Activated naive CD8-positive, alpha-beta T cell treated with anti-CD3 and anti-CD28 coated beads, Interleukin-2, amount 50 U/mL, for 24 hours (primary cell): ENCODE measurements at places on chromosomes 16 and 17.

- DNase-seq, result no peak
Observed at GRCh38 chr16:63415014-63415413, 1378.8 kb upstream of the CDH8 start.

DNA sequence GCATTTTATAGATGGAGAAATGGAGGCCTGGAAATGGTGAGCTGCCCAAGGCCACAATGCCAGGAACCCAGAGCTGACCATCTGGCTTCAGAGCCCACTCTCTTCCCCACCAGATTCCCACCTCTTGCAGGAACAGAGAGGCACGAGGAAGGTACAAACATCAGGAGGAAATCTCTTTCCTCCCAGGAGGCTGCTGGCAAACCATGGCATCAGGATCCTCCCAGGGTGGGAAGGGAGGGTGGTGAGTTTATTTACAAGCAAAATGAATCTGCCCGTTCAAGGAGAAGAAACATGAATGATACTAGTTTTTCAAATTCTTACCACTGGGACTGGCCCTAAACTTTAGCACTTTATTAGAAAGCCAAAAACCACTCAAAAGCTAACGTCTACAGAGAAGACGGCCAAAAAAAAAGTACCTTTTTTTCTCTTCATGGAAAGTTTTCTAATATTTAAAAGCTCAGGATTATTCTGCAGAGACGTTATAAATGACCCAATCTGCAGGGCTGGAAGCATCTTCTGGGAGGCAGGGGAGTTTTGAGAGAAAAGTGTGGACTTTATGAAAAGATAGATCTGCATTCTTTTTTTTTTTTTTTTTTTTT is 79.1 kb downstream of the NXN start:
- DNase-seq, result no peak

DNA sequence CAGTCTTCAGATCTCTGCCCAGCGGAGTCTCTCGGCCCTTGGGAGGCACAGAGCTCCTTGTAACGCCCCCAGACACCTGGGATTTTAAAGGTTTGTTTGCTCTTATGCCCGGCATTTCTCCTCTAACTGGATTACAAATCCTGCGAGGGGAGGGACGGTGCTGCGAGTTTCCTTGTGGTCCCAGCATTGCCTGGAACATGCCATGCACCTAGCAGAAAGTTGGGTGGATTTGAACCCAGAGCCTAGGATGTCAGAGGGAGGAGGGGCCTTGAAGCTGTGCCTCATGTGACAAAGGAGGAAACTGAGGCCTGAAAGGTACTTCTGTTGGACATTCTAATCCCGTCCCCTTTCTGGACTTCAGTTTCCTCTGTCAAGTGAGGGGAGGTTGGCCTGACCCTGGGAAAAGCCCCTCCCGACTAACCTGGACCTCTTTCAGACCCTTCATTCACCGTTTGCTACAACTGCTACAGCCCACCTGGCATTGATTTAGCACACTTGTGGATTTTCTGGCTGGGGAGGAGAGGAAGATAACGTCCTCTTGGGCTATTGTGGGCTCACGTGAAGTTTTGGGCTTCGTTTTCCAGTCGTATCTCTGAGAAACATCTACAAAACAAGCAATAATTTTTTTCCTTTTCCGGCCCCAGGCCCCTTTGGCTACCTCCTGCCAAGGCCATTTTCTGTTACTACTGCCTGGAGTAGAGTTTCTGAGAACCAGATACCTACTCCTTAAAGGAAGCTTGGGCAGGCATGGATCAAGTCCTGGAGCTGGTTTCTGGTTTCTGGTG is 30.9 kb downstream of the MRC2 start:
- no peak for DNase-seq

- no peak for DNase-seq
Observed at GRCh38 chr17:72342627-72343527, 222.1 kb downstream of the SOX9 start.

GRCh38 chr16:77995843-77996455 is 26.4 kb upstream of the CLEC3A start:
- DNase-seq, result no peak

DNA sequence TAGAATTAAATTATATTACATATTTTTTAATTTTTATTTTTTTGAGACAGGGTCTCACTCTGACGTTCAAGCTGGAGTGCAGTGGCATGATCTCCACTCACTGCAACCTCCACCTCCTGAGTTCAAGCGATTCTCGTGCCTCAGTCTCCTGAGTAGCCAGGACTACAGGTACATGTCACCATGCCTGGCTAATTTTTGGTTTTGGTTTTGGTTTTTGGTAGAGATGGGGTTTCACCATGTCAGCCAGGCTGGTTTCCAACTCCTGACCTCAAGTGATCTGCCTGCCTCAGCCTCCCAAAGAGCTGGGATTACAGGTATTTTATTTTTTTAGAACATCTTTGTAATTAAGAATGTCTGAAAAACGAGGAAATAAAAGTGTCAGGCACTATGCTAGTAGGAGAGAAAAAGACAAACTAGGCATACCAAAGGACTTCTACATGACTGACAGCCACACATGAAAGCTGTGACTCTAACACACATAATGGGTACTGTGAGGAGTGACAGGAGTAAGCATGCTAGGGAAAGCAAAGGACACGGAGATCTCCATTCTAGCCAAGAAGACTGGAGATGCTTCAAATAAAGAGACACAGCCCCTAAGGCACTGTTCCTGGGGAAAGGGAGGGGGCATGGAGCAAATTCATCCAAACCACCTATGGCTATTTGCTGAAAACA is 7.3 kb downstream of the GNA13 start:
- DNase-seq, result no peak

DNA sequence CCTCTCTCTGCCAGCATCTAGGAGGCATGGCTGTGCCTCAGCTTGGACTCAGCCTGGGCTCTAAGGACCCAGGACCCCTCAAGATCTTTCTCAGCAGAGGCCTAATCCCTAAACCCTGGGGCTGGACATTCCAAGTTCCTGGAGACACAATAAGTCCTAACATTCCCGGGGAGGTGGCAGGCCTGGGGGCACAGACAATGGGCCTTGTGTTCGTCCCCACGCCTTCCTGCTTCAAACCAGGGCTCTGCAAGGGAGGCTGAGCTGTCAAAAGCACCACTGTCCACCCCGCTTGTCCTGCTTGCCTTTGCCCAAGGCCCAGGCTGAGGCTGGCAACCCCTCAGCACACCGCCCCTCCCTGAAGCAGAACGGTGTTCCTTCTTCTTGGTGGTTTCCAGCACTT is 13.7 kb downstream of the SDK2 start:
- DNase-seq, result no peak

GRCh38 chr16:85231959-85232358 is 119.7 kb upstream of the CIBAR2 start:
- DNase-seq, result no peak

DNA sequence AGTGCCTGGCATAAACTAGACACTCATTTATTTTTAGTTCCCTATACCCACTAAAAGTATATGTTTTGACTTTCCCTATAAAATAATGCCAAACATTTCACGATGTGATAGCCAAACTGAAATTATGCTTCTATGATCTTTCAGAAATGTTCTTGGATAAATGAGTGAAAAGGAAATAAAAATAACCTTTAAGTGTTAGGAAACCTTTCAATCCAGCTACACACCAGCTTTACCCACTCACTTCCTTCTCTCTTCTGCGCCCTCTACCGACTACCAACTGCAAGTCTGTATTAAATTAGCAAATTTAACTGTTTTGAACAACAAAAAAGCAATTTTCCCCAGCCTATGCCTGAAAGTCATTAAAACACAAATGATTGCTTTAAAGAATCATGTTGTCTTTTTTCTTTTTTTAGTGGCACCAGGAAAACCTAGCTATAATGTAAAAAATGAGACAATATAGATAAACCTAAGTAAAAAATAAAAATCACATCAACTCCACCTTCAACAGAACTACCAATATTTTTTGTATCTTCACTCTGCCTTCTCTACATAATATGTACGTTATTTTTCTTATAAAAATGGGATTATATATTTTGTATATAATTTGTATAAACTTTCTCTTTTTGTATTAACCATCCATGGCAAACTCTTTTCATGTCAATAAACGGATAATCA is 13.2 kb upstream of the TMEM100 start:
- peak; percentile 38 for DNase-seq

DNA sequence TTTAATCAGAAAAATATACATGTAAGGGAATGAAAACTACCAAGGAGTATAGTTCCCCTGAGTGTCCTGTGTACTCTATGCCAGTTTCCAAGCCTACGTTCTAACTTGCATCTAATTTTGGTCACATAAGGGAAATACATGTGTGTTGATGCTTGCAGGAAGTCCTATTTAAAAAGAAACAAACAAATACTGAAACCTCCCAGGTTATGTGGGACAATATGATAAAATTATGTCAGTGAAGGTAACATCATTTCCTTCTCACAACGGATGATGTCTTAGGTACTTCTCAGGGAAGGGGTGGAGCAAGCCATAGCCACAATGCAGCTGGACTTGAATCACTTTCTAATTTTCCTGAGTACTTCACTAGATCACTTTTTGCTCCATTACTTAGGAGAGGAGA is 115.9 kb downstream of the ZFHX3 start:
- DNase-seq, result no peak

DNA sequence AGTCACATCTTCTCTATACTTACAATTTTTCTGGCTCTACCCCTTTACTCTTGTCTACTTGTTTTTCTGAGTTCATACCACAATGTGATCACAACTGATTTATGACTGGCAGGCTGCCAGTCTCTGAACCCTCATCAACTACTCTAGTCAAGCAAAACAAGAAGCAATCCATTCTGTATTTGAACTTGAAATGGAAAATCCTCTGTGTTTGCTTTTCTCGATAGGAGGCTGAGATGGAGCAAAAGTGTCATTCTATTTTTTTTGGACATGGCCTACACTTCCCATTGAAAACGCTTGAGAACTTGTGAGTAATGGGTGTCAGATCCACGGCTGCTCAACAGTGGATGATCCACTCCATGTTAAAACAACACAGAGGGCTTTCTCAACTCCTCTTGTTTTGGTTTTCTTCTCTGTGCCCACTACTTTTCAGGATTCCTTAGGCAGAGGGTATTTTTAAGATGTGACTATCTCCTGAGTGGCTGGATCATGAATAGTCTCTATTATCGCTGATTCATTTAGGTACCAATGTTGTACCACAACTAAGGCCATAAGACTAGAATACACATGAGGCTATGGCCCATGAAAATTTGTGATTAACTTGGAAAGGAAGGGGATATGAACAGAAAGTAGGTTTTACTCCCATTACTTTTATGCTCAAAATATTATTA is 11.7 kb downstream of the TMEM100 start:
- no peak for DNase-seq

GRCh38 chr17:73972056-73972455 is 231.4 kb upstream of the RPL38 start:
- DNase-seq, result no peak

DNA sequence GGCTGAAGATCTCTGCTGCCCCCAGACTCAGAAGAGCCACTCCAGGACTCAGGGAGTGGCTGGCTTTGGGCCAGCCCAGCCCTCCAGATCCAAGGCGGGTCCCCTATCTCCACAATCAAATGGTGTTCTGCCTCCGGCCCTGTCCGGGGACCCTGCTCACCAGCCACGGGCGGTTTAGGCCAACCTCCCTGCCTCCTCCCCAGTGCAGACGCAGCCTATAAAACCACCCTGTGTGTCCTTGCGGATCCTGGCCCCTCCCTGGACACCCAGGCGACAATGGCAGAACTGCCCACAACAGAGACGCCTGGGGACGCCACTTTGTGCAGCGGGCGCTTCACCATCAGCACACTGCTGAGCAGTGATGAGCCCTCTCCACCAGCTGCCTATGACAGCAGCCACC is at the start of gene SLC12A3:
TSS of gene SLC12A3 (plus strand) at position 248 of the 400 bp plus-strand sequence. CDS start at position 277, 29 bp downstream.
- no peak for DNase-seq

DNA sequence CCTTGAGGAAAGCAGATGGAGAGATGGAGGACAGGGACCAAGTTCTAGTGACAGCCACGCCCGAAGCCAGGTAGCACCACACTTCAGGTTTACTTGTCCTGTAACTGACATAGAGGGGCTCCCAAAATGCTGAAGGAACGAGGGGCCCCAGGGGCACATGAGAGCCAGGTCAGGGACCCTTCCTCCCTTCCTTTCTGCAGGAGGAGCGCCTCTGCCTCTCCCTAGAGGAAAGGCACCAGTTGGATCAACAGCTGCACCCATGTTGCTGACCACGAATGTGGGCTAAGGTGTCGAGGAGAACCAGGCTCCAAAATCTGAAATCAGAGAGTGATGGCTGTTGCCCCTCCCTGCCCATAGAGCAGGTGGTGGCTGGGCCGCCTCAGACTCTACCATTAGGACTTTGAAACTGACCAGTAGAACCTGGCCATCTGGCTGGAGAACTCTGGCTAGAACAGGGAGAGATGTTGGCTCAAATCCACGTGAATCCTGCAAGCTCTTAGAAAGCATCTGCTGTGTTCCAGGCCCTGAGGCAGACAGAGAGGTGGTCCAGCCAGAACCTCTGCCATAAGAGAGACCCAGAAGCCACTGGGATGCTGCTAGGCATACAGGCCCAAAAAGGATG is 218.8 kb downstream of the KATNIP start:
- no peak for DNase-seq

DNA sequence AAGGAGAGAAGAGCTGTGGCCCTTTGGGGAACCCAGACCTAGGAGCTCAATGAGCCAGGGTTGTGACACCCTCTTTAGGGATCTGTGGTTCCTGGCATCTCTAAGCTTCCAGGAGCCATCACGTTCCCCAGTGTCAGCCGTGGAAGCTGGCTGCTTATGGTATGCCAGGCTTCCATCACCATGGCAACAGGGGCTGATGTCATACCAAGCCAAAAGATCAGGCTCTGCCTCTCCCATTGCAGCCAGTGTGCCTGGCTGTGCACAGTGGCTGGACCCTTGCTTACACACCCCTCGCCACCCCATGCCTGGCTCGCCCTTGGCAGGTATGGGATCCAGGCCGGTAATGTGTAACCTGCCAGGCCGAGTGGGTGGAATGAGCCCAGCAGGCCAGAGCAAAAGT is 91.1 kb downstream of the SSH2 start:
- no peak for DNase-seq

GRCh38 chr17:83122834-83123233 is 43.4 kb downstream of the METRNL start:
- DNase-seq, result no peak

GRCh38 chr17:14803826-14804225 is 461.3 kb downstream of the PMP22 start:
- no peak for DNase-seq

DNA sequence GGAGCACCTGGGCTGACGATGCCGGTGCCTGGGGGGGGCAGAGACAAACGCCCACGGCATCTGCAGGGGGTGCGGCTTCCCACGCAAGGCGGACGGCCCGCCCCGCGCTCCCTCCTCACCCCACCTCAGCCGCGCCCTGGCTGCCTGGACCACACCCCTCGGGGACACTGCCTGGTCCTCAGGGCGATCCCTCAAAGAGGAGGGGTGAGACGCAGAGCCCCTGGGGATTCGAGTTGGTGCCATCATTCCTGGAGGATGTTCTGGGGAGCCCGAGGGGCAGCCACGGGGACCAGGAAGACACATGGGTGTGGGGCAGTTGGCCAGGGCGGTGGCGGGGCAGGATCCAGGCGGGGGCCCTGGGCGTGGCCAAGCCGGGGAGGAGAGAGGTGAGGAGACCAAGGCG is 3.9 kb downstream of the IGFALS start:
- DNase-seq, result no peak

- peak; percentile 75 for DNase-seq
Observed at GRCh38 chr17:74770498-74771318, 5.4 kb downstream of the NAT9 start.

- DNase-seq, result no peak
Observed at GRCh38 chr17:62716834-62717588, 89.5 kb downstream of the MRC2 start.
